Hematopoietic multipotent progenitor cell treated with erythropoietin and hydrocortisone succinate and interleukin-3 and kit ligand, for 8 days (in vitro differentiated cells): ENCODE measurements at places on chromosomes 6 and 20.

DNA sequence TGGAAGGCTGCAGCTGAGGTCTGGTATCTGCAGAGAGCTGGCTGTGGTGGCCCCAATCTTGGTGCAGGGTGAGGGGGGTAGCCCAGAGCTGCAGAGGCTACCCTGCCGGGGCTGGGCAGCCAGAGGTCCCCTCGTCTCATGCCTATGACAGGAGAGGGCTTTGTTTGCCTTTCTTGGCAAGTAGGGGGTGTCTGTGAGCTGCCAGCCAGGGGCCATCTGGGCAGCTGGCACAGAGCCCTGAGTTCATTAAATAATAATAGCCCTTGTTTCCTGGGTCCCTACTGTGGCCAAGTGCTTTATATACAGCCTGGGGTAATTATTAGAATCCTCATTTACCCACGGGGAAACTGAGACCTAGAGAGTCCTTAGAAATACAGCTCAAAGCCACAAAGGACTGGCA is 66.6 kb downstream of the EZR start:
- peak; percentile 44 for DNase-seq

DNA sequence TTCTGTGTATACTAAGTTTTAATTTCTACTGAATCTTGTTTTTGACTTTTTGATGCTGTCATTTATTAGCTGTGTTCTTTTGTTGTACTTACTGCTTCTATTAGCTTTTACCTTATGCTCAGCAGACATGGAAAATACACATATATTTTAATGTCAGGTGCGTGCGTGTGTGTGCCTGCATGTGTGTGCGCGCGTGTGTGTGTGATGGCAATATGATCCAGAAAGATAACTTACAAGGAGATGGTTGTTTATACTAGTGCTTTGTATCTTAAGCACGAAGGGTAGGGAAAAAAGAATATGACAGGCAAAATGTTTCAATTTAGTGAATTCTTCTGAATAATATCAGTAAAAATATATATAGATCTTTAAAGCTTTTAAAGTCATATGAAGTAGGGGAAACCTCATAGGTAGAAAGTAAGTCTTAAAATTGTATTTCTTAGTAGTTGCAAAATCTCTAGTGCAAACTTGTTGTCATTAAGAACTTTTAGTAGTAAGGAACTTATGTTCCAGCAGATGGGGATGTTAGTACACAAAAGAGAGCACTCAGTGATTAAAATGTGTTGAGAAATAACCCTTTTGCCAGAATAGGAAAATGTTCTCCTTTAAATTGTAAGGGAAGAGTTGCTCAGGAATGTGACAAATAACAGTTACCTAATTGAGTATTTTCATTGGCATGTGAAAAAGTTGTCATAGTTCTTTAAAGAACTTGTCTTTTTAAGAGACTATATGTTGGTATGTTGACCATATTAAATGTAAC is 13.2 kb downstream of the QKI start:
- peak; percentile 73 for DNase-seq

GRCh38 chr6:132907914-132908313 is 93.5 kb downstream of the RPS12 start:
- DNase-seq: no peak

- DNase-seq: no peak
These were observed 60.4 kb upstream of the RSPO3 start for GRCh38 chr6:127058027-127058426.

DNA sequence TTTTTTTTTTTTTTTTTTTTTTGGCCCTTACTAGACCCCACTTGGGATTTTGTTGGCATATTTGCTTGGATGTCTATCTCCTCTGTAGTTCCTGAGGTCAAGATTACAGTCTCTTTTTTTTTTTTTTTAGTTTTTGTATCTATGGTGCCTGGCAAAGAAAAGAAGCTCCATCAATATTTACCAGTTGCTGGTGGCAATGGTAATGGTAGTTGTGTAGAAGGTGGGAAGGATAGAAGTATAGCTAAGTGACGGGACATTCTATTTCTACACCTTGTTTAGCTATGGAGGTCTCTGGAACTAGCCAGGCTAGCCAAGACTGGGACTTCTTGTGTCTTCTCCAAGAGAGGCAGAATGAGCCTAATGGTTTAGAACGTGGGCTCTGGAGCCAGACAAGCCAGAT is 42.2 kb upstream of the TNFAIP3 start:
- DNase-seq: no peak
